ENCODE measurements at places on chromosomes 1 and 21. TPM values are rescaled to one million over a fixed set of nuclear protein-coding genes. Genes with fewer than 3 reads are reported as not detected.

DNA sequence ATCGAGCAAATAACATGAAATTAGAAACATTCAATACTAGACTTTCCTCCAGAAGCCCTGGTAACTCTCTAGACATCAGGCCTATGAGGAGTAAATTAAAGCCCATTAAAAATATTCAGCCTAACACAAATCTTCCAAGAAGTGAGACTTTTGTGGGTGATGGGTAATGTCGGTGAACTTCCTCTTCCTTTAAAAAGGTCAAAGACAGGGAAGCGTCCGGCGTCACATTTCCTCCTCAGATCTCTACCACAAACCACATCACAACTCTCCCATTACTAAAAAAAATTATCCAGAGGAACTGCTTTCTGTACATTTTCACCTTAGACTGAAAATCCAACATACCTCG is 1.4 kb downstream of the EIF4G3 start:
- DNase-seq: peak; percentile 11

- peak; percentile 83 for DNase-seq
These were observed 600 bp downstream of the CLK2 start for GRCh38 chr1:155272466-155273342.

- DNase-seq: no peak
These were observed 96.8 kb upstream of the ATP1B1 start for GRCh38 chr1:169009666-169010065.

GRCh38 chr1:109377698-109378097 is 20.0 kb downstream of the SORT1 start:
- DNase-seq: no peak

DNA sequence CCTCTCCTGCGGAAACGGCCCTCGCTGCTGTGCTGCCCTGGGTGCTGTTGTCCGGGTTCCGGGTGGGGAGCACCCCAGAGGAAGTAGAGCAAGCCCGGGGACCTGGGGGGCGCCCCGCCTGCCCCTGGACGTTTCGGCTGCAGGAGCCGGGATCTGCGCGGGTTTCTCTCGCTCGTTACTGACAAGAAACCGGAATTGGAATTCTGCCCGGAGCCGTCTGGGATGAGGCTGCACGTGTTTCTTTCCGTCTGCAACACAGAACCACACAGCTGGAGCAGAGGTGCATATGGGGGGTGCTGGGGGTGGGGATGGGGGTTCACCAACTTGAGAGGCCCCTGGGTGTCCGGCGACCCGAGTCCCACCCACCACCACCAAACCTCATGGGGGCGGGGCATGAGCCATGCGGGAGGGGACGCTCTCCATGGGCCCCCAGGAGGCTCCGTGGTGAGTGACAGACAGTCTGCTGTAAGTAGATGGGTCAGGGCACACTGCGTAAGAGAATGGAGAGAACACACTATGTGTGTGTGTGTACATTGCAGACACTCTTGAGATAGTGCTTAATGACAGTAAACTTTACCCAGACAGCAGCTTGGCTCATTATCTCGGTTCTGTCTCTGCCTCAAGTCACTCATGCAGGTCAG is 261.4 kb upstream of the C1orf174 start:
- DNase-seq: no peak

- DNase-seq: no peak
These were observed 3.6 kb downstream of the ABCA4 start for GRCh38 chr1:94117259-94117851.

- DNase-seq: no peak
These were observed 550.1 kb downstream of the LTN1 start for GRCh38 chr21:28442624-28443023.

- no peak for DNase-seq
These were observed 248.1 kb upstream of the GREM2 start for GRCh38 chr1:240860023-240860422.

DNA sequence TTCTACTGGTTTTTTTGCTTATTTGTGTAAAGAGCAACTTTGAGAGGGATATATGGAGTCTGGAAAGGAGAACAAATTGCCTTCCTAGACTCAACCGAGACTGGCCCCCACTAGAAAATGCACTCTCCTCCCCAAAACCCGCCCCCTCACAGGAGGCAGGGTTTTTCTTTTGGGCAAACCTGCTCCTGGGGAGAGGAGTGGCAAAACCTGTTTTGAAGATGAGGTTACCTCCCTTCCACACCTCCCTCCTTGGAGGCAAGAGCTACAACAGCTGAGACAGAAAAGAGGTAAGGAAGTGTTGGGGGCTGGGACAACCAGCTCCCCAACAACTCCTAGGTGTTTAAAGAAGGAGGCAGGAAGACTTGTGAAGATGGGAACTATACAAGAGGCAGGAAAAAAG is at the start of gene BNIPL:
TSS of gene BNIPL (plus strand) at position 231 of the 400 bp plus-strand sequence. CDS start at position 371, 140 bp downstream.
- DNase-seq: no peak

DNA sequence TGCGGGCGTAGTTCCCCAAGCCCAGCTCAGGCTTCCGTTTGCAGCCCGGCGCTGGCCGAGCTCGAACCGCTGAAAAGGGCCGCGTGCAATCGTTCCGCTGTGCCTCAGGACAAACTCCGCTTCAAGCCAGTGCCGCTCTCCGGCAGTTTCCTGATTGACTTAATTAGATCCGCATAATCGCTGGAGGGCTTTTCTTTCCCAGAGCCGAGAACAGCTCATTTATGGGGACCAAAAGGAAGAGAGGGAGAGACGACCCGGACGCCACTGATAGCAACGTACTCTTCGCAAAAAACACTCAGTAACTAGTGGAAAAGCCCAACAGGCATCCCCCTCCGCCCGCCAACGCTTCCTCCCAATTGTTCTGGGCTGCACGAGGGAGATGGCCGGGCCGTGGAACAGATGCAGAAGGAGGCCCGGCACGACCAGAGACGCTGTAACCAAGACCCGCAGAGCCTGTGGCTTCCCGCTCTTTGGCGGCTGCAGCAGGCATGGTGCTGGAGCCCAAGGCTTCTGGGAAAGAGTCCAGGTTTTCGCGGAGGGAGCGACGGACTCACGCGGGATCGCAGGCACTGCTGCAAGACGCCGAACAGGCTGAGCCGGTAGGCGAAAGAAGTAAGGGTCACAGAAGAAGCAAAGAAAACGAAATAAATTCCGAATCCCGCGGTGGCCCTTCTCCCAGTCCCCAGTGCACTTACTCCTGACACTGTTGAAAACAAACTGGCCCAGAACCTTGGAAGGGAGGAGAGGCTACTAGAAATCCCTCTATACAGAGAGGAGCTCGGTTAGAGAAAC is 3.6 kb upstream of the FOXD2 start:
- DNase-seq: no peak

DNA sequence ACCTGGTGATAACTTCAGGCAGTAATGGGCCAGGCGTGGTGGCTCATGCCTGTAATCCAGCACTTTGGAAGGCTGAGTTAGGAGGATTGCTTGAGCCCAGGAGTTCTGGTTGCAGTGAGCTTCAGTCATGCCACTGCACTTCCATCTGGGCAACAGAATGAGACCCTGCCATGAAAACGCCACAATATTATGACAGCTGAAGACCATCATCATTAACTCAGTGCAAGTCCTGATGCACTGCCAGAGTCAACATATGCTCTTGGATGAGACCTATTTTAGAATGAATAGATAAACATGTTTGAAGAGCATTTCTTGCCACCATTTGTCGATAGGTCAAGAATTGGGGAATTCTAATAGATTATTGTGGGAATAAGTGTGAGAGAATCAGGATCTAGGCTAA is 26.4 kb downstream of the HENMT1 start:
- no peak for DNase-seq

GRCh38 chr1:36802018-36802417 is 232.3 kb downstream of the GRIK3 start:
- DNase-seq: no peak

DNA sequence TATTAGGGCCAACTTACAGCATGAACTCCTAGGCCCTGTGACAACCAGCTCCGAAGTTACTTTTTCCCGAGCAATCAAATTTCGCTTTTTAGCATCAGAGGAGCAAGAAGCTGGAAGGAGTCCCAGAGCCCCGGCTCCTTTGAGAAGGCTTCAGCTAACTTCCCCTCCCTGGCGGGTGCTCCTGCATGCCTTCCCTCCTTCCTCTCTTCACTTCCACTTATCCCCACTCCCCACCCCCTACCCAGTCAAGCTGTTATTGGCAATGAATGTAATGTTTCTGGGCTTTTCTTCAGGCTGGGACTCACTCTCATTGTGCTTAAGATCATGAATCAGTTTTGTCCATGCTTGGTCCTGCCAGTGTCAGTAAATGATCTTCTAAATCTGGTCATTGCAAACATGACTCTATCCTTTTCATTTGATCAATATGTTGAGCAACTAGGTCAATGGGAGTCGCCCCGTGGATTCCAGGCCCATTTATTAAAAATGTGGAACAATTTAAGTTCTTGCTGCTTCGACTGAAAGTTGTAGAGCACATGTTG is 94.5 kb upstream of the TSPAN2 start:
- DNase-seq: no peak

- DNase-seq: no peak
These were observed 48.4 kb upstream of the ZNF326 start for GRCh38 chr1:89946532-89946931.

GRCh38 chr1:68327414-68327813 is 95.1 kb upstream of the WLS start:
- DNase-seq: no peak

GRCh38 chr1:56964349-56965017 is 1.3 kb downstream of the C8B start:
- no peak for DNase-seq

DNA sequence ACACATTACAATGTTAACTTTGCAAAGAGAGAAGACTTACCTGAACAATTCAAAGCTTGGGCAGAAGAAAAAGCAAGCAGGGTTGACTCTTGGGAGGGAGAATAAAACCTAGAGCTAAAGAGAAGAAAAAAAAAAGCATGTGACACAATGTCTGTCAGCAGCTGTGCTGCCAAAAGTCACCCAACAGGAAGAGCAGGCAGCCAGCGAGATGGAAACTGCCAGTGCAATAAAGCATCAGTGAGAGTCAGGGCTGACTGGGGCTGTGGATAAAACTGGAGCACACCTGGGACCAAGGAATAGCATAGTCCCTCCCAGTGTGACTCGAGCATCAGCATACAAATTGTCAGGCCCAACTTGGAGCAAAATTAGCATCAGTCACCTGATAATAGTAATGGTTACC is 65.0 kb upstream of the SLC22A15 start:
- DNase-seq: no peak

OR6N1 gene
- not detected for total RNA-seq

NR0B2 gene
- total RNA-seq: not detected

ATP1A2 gene
- total RNA-seq: 0.22 TPM

OR2L5 gene
- total RNA-seq: not detected

SYT2 gene
- not detected for total RNA-seq

YARS1 gene
- 79.1 TPM for total RNA-seq

POU3F1 gene
- not detected for total RNA-seq

RORC gene
- total RNA-seq: 0.14 TPM

RHBG gene
- total RNA-seq: not detected

C1orf21 gene
- 26.1 TPM for total RNA-seq

PSMG1 gene
- 162 TPM for total RNA-seq

OXCT2 gene
- total RNA-seq: not detected

Data from A172 (cell line).